ENCODE measurements at places on chromosomes 6 and 20.

DNA sequence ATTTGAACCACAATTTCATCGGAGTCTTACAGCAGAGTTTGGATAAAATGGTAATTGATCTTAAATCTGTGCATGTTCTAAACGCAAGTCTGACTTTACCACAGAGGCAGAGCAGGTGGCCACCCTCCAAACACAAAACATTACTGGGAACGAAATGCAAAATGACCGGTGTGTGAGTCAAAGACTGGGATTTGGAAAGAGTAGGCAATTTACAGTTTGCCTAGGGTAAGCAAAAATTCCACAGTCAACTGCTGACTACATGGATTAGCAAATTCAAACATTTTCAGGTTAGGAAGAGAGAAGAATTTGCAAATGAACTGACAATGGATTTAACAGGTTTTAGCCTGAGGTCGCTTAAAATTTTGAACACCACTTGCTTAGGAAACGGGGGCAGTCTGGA is 444.4 kb downstream of the HDGFL1 start:
- DNase-seq = no peak
- H3K4me3 ChIP-seq = no peak overlapping the region
- no peaks in the 10 kb centered on the region for H3K4me1 ChIP-seq
- H3K36me3 ChIP-seq = no peaks in the 10 kb centered on the region
- no peak overlapping the region for H3K27ac ChIP-seq
- no peaks in the 10 kb centered on the region for H3K27me3 ChIP-seq

DNA sequence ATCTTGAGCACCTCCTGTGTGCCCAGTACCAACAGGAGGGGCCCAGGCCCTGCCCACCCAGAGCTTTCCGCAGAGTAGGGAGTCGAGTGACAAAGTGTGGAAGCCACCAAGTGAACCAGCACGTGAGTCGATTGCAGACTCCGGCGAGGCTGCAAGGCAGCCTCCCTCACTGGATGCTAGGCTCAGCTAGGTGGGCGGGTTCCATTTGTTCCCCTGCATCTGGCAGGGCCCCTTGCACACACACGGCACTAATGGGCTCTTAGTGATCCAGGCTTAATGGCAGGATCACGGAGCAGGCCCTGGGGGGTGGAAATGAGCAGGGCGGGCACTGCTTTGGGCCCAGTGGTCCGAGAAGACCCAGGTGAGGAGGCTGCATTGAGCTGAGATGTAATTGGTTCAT is 140.4 kb downstream of the PHACTR3 start:
- no peak for DNase-seq
- no peaks in the 10 kb centered on the region for H3K36me3 ChIP-seq
- H3K4me1 ChIP-seq = no peaks in the 10 kb centered on the region

DNA sequence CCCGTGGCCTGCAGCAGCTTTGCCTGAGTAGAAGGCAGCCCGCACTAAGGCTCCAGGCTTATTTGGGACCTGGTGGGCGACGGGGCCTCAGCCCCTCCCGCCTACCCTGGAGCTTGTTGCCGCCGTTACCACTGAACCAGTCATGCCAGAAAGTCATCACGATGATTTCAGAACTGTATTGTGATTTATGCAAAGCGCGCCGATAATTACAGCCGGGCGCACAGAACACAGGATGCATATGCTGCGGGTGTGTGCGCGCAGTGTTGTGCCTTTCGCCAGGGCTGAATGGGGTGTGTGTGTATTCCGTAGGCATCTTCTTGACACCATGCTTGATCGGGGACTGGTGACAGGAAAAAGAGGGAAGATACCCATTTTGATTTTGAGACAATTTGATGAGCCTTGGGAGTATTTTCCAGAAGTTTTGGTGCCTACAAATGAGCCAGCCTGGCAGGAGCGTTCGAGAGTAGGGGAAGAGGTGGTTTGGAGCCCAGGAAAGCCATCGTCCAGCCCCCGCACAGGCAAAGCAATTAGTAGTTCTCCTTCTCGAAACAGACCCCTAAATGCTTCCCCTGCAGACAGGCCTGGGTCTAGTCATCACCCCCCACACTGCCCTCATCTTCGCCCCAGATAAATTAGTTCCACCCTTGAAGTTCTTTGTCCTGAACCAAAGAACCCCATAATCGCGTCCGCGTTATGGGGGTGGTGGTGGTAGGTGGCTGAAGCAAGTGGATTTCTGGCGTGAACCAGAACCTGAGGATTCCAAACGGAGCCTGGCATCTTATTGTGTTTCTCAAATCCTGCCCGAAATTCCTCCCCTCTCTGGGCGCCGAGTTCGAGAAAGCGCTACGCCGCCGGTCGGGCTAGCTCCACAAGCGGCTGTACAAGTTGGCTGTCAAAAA is 1.9 kb upstream of the NR2E1 start:
- DNase-seq = no peak
- peaks cover 4% of the 10 kb centered on the region for H3K36me3 ChIP-seq
- H3K27me3 ChIP-seq = peaks cover 92% of the 10 kb centered on the region
- H3K4me3 ChIP-seq = no peak overlapping the region
- H3K4me1 ChIP-seq = peaks cover 15% of the 10 kb centered on the region

GRCh38 chr6:151263967-151264366 is 24.2 kb downstream of the AKAP12 start:
- no peak for DNase-seq
- H3K4me3 ChIP-seq = no peak overlapping the region
- no peak overlapping the region for H3K27ac ChIP-seq
- no peaks in the 10 kb centered on the region for H3K36me3 ChIP-seq

- no peak for DNase-seq
- no peaks in the 10 kb centered on the region for H3K36me3 ChIP-seq
- peaks cover 7% of the 10 kb centered on the region for H3K27me3 ChIP-seq
- H3K4me3 ChIP-seq = no peak overlapping the region
- no peaks in the 10 kb centered on the region for H3K4me1 ChIP-seq
Measured at GRCh38 chr20:4443016-4443415, 278.7 kb upstream of the PRND start.

GRCh38 chr20:3911956-3912355 is 22.8 kb downstream of the PANK2 start:
- peaks cover 64% of the 10 kb centered on the region for H3K36me3 ChIP-seq
- no peak overlapping the region for H3K4me3 ChIP-seq
- no peaks in the 10 kb centered on the region for H3K27me3 ChIP-seq
- H3K27ac ChIP-seq = peak overlapping the region; percentile 41

DNA sequence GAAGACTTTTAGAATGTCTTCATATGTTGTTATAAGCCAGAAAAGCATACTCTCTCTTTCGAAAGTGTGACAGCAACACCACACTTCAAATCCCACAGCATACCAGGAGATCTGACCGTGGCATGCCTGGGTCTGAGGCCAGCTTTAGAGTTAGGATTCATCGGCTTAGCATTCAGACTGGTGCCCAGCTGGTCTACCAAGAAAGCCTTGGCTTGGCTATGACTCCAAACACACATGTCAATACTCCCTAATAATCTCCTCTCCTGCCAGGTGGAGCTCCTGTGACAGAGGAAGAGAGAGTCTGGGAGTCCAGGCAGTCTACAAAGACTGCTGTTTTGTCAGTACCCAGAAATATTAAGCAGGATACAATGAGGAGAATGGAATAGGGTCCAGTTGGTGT is 77.1 kb upstream of the MAN1A1 start:
- H3K27me3 ChIP-seq = peaks cover 12% of the 10 kb centered on the region
- no peak for DNase-seq
- no peaks in the 10 kb centered on the region for H3K36me3 ChIP-seq

DNA sequence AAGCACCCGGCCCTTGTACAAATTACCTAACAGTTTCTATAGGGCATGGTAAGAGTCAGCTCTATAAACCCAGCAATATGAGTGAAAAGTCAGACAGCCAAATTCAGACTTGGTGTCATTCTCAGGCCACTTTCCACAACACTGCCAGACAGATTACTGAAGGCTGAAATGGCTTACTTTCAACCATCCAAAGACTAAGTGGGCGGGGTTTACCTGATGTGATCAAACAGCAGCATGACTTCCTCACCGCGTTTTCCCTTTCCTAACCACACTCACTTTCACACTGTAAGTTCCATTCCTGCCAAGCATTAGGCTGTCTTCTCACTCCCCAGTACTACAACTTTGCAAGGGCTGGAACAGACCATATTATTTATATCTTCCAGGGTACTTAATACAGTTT is 85.9 kb downstream of the SMLR1 start:
- H3K36me3 ChIP-seq = no peaks in the 10 kb centered on the region
- no peak overlapping the region for H3K4me3 ChIP-seq
- H3K27ac ChIP-seq = no peak overlapping the region
- peaks cover 7% of the 10 kb centered on the region for H3K4me1 ChIP-seq

GRCh38 chr6:74434171-74434570 is 738.2 kb downstream of the CD109 start:
- no peak overlapping the region for H3K4me3 ChIP-seq
- H3K36me3 ChIP-seq = no peaks in the 10 kb centered on the region
- DNase-seq = no peak
- H3K4me1 ChIP-seq = no peaks in the 10 kb centered on the region
- no peaks in the 10 kb centered on the region for H3K27me3 ChIP-seq

- peaks cover 8% of the 10 kb centered on the region for H3K27me3 ChIP-seq
- no peak overlapping the region for H3K4me3 ChIP-seq
- no peaks in the 10 kb centered on the region for H3K4me1 ChIP-seq
- no peak for DNase-seq
- no peak overlapping the region for H3K27ac ChIP-seq
Measured at GRCh38 chr6:2710412-2710811, 40.3 kb downstream of the MYLK4 start.

DNA sequence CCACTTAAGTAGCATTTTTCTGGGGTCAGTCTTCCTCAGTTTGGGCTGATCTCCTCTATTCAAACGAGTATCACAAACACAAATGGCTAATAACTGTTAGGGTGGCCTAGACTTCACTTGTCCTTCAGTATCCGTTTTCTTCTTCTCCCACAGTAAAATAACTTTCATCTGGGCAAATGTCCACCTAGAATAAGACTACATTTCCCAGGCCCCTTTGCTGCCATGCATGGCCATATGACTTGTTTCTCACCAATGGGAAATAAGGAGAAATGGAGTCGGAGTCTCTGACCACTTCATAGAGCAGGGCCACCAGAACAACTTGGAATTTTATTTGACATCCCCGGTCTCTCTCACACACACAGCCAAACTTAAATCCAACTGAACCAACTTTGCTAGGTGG is 51.4 kb downstream of the SULF2 start:
- peaks cover 7% of the 10 kb centered on the region for H3K4me1 ChIP-seq
- DNase-seq = no peak
- peaks cover 11% of the 10 kb centered on the region for H3K27me3 ChIP-seq
- no peaks in the 10 kb centered on the region for H3K36me3 ChIP-seq
- no peak overlapping the region for H3K27ac ChIP-seq

- no peak overlapping the region for H3K4me3 ChIP-seq
- no peaks in the 10 kb centered on the region for H3K27me3 ChIP-seq
- H3K4me1 ChIP-seq = peaks cover 47% of the 10 kb centered on the region
- no peak overlapping the region for H3K27ac ChIP-seq
- peaks cover 3% of the 10 kb centered on the region for H3K36me3 ChIP-seq
Measured at GRCh38 chr6:14380086-14380820, 262.7 kb downstream of the CD83 start.

DNA sequence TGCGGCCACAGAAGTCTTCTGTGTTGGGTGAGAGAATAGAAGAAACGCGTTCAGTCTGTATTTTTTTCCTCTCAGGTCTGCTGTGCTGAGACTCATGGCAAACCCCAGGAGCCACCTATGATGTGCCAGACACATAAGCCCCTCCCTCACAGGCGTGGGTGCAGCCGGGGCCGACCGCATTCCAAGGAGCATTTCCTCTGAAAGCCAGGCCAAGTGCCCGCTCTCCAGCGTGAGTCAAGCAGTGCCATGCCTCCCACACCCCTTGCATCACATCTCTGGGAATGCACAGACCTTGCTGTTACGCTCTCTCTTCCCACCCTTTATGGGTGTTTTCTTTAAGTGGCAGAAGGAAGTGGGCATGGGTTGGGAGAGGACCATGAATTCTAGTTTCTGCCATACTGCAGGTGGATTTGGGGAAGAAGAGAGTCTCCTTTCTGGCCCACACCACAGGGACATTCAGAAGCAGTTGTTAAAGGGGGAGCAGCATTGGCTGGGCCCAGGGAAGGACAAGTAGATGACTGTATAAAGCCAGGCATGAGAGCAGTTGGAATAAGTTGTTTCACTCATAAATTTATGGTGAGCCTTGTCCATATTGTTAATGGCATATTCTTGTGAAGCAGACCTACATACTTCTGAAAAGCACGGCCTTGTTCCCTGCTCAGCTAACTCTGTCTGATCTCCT is 37.1 kb upstream of the TFAP2A start:
- no peak overlapping the region for H3K4me3 ChIP-seq
- no peak for DNase-seq
- H3K36me3 ChIP-seq = no peaks in the 10 kb centered on the region
- H3K27me3 ChIP-seq = no peaks in the 10 kb centered on the region
- no peaks in the 10 kb centered on the region for H3K4me1 ChIP-seq

DNA sequence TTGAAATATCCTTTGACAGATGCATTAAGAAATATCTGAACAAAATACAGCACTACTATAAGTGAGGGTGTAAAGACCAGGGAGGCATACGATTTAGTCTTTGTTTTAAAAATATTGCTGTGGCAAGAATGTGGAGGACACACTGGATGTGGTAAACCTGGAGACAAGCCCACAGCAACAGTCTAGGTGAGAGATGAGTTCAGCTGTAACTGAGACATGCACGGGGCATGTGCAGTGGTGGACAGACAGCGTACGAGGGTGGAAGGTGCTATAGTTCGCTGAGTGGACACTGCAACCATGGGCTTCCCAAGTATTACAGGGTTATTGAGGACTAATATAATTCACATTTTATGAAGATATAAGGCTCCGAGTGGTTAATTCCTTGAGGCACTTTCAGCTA is 1.8 kb downstream of the NANP start:
- H3K36me3 ChIP-seq = peaks cover 8% of the 10 kb centered on the region
- no peaks in the 10 kb centered on the region for H3K27me3 ChIP-seq
- H3K4me3 ChIP-seq = peak overlapping the region; percentile 91
- peaks cover 25% of the 10 kb centered on the region for H3K4me1 ChIP-seq

GRCh38 chr6:21692721-21693120 is 99.2 kb downstream of the SOX4 start:
- no peak for DNase-seq
- H3K4me1 ChIP-seq = no peaks in the 10 kb centered on the region
- no peaks in the 10 kb centered on the region for H3K27me3 ChIP-seq

- no peak for DNase-seq
- H3K4me3 ChIP-seq = no peak overlapping the region
- H3K36me3 ChIP-seq = no peaks in the 10 kb centered on the region
Measured at GRCh38 chr20:5327356-5327755, 10.6 kb upstream of the PROKR2 start.

GRCh38 chr6:11460837-11461661 is 76.5 kb upstream of the TMEM170B start:
- DNase-seq = no peak
- H3K36me3 ChIP-seq = no peaks in the 10 kb centered on the region
- no peak overlapping the region for H3K4me3 ChIP-seq
- H3K27ac ChIP-seq = peak overlapping the region; percentile 13

GRCh38 chr20:25251558-25251957 is 3.7 kb downstream of the PYGB start:
- H3K4me3 ChIP-seq = no peak overlapping the region
- no peak for DNase-seq
- peaks cover 25% of the 10 kb centered on the region for H3K4me1 ChIP-seq

- no peak overlapping the region for H3K4me3 ChIP-seq
- H3K27ac ChIP-seq = peak overlapping the region; percentile 15
- H3K36me3 ChIP-seq = peaks cover 20% of the 10 kb centered on the region
- H3K4me1 ChIP-seq = peaks cover 16% of the 10 kb centered on the region
Measured at GRCh38 chr6:33451606-33452005, 2.8 kb upstream of the ZBTB9 start.

All from T-helper 2 cell treated with Interferon-gamma antibody and Interleukin-4, amounts not matched to agents 5 μg/mL and 100 μg/mL, for 36 hours (primary cell).